ENCODE measurements at places on chromosomes 1 and 21.

GRCh38 chr21:17461582-17461981 lies 51.3 kb upstream of the CXADR start:
- peak; percentile 28 for DNase-seq

GRCh38 chr1:226912587-226913176 lies 27.4 kb upstream of the COQ8A start:
- DNase-seq: peak; percentile 9

DNA sequence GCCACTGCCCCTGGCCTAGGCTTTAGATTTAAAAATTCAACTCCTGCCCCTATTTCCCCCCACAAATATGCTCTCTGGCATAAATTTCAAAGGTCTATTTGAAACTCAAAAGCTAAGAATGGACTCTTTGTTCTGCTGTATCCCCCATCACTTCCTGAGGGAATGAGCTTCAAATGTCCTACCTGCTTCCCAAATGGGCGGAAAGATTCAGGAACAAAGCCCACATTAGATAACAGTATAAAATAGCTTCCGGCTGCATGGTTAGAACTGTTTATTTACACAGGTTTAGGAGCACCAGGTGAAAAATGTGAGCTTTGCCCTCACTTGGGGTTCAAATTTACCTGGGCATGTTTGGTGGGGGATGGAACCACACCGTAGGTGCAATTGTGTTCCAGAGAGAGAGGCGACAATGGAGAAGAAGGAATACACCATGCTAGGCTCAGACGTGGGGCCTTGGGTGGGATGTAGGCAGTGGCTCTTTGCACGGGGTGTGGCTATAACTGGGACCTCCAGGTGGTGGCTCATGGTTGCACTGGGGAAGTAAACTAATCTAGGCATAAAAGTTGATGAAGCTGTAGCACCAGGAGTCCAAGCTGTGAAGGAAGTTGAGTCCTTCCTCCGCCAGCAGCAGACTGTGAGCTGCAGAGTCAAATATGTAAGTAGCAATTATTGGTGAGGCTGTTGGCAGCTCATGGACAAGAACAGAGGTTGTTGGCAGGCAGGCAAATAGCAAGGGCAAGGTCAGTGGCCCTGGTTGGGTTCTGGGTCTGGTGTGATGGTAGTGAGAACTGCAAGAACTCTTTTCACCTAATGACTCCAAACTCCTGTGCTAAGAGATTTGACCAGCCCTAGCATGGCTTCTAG lies 41.5 kb upstream of the SRSF10 start:
- no peak for DNase-seq

DNA sequence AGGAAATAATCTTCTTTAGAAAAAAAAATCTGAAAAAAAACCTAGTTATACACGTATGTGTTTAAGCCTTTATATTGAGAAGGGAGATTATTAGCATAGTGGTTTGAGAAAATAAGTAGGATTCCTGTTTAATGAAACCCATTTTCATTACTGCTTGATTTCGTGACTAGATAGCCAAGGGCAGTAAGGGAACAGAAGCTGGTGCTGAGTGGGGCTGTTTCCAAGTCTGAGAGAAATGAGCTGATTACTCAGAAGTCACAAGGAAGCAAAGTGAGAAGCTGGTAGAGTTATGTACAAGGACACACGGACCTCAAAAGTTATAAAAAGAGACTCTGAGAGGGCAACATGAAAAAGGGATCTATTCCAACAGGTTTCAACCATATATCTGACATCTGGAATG lies 256.5 kb downstream of the TTLL7 start:
- DNase-seq: no peak

DNA sequence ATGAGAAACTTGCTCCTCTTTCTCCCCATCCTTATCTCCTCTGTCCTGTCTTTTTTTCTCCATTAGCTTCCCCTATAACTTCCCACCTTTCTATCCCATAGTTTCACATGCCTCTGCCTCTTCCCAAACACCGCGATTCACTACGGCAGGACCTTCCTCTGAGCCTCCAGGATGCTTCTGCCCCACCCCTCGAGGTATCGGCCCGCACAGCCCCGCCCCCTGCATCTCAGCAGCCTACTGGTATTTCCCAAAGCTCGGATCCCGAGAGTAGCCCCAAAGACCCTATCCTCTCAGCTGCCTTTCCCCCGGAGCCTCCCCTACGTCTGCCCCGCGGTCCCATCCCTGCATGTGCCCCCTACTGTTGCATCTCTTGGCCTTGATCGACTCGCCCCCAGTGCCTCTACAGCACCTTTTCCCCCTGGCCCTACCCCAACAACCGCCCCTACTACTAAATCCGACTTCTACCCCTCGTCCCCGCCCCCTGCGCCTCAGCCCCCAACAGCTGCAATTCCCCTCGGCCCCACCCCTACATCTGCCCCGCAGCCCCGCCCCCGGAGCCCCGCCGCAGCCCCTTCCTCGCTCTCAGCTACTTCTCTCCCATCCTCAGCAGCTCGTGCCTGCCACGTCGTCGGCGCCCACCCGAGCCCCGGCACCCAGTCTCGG lies 512 bp downstream of the PIAS3 start:
- DNase-seq: peak; percentile 32

GRCh38 chr1:76759171-76759860 lies 108.0 kb upstream of the ST6GALNAC5 start:
- no peak for DNase-seq

GRCh38 chr1:19582318-19582717 lies 61.8 kb upstream of the NBL1 start:
- DNase-seq: peak; percentile 21

- no peak for DNase-seq
Measured at GRCh38 chr1:206963740-206964139, 6.5 kb downstream of the FCAMR start.
